HuH-7 (cell line): ENCODE measurements at places on chromosomes 3 and 15.

DNA sequence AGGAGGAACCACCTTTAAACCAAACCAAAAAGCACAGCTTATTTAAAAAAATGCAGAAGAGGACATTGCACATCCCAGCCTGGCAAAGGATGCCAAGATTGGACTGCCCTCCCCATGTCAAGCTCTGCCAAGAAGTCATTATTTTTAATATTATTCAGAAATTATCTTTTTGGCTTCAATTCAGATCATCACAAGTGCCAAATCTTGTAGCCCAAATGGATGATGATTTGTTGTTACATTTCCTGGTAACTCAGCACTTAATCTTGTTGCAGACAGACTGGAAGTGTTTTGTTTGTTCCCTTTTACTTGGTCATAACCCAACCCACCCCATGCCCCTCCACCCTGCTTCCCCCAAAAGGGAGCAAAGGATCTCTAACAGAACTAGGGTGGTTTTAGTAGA lies 28.1 kb upstream of the LXN start:
- DNase-seq, result no peak

DNA sequence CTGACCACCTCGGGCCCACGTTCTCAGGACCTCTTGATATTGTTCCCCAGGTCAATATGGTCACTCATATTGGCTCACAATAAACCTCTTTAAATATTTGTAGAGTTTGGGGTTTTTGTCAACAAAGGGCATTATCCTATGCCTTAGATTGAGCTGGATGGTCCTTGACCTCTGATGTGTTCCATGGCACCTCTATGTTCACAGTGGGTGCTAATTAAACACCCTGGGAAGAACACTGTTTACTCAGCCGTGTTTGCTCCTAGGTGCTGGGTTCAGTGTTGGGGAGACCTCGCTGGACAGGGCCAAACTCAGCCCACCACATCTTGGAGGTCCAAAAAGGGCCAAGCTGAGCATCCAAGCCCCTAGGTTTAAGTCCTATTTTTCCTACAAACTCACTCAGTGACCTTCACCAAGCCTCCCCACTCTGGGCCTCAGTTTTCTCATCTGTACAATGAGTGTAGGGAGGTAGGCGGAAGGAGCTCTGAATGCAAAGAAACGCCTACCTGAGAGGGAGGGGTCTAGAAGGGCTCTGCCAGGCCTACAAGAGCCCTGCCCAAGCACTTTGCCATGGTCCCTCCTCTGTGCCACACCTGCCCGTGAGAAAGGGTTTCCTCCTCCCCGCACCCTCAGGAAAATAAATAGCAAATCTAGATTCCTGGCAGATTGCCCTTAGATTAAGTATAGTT lies 7.2 kb downstream of the FAM174B start:
- no peak for DNase-seq

DNA sequence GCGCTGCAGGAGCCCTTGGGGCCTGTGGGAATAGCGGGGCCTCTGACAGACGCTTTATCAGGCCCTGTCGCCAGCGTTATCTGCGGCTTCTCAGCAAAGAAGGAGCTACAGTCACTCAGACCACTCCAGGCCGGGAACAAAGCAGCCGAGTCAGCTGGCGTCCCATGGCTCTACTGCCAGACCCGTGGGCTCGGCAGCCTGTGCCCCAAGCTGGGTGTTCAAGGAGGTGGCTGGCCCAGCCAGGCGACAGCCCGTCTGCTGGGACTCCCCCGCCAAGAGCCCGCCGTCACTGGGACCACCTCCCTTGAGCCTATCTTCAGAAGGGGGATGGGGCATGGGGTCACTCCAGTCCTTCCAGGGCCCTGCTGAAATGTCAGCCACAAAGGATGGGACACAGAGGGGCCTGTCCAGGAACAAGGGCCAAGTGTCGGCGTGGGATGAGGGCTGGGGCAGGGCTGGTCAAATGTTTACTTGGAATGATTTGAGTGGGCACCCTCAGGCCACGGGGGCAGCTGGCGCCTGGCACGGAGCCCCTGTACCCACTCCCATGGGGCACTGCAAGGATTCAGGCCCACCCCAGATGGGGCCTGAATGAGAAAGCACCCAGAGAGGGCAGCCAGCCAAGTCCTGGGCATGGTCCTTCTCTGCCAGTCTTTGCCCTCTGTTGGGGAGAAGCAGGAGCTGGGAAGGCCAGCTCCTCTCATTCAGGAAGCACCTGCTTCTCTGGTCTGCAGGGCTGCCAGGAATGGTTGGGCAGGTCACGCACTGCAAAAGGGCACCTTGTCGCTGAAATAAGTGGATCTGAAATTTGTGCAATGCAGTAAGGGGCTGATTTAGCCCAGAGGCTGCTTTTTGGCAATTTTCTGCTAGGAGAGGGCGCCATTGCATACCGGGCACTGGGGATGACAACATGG lies 148.3 kb downstream of the SMAD6 start:
- no peak for DNase-seq

GRCh38 chr3:21073561-21073960 lies 677.4 kb downstream of the ZNF385D start:
- no peak for DNase-seq

DNA sequence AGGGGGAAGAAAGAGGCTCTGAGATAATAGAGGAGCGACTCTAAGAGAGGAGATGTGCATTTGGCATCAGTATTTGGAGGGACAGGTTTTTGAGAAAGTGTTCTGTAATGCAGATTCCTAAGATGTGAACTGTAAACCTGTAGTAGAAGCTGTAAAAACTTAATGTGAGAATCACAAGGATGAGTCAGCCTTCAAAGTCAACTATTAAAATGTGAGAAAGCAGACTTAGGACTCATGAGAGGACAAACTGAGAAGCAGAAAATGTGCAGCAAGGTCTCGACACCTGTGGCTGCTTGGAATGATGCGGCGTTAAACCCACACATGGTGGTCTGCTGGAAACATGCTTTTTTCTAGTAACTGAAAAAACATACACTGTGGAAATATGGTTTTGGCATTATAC lies 36.0 kb downstream of the USP13 start:
- DNase-seq, result no peak

DNA sequence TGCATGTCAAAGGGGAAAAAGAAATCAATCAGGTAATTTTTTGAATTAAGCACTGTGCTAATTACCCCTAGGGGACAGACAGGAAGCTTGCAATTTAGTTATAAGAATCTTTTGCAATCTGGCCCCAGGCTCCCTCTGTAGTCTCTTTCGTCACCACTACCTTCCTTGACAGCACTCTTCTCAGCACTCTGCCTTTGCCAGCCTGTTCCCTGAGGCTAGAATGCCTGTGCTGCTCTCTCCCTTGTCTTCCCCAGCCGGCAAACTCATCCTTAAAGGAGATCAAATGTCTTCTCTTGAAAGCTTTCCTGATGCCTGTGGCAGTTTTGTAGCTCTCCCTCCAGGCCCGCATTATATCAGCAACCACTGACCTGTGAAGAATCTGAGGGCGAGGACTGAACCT lies 32.4 kb upstream of the PRTG start:
- DNase-seq, result no peak

DNA sequence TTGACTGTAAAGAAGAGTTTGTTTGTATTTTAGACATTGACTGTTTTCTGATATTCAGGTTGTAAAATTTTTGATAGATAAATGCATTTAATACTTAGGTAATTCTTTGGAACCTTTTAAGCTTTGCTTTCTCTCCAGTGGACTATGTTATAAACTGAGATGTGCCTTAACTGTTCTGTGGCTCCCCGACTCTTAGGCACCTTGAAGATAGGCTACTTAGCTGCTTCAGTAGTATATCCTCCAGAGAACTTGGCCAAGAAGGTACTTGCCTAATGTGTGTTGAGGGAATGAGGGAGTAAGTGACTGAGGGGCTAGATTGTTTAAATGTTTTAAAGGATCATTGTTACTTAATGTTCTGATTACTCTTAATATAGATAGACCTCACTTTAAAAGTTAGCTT lies 141.3 kb upstream of the LRRFIP2 start:
- DNase-seq, result no peak

- DNase-seq, result no peak
Observed at GRCh38 chr15:56891852-56892440, 26.5 kb upstream of the TCF12 start.

DNA sequence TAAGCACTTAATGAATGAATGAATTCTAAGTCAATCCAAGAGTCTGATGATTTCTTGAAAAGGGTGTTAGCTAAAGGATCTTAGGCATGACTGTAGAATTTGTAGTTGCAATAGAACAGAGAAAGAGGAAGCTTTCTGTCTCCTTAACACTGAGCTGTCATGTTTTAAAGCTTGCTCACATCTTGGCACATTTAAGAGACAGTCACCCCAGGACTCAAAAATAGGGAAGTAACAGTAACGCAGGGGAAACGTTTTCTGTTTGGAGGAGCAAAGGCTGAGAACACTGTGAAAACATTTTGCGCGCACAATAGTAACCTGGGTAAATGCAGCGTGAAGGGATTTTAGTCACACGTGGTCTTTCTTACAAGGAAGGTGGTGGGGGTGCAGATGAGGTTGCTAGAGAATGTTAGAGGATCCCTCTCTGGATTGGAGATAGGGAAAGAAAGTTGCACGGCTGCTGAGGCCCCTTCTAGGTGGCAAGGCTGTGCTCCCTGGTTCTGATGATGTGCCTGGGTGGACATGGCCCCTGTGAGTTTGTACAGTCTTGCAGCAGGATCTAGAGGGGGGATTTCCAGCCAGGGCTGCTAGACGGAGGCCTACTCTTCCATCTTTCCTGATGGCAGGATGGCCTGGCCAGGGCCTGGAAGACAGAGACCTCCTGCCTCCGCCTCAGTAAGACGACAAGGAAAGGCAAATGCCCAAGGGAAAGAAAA lies 12.0 kb downstream of the STARD5 start:
- DNase-seq, result no peak

GRCh38 chr15:41115161-41115651 lies 874 bp downstream of the INO80 start:
- no peak for DNase-seq

GRCh38 chr15:31236184-31237042 lies 90.2 kb upstream of the KLF13 start:
- DNase-seq, result no peak

DNA sequence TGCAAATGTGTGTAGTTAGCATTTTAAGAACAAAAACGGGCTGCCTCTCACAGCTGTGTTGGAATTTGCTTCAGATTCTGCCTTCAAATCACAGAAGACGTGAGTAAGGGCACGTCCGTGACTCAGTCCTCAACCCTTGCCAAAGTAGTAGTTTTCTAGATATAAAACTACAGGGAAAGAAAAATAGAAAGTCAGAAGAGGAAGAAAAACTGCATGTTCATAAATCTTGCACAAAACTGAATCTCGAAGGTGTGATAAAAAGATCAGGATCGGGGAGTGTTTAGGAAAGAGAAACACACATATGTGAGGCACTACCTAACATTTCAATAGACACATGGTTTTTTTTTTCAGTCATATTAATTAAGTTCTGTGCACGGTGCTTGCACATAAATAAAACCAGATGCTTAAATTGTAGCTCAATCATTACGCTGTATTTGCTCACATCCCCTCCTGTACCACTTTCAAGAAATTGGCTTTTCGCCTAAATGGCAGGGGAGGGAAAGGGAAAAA lies 71.7 kb downstream of the P3H2 start:
- DNase-seq, result no peak

DNA sequence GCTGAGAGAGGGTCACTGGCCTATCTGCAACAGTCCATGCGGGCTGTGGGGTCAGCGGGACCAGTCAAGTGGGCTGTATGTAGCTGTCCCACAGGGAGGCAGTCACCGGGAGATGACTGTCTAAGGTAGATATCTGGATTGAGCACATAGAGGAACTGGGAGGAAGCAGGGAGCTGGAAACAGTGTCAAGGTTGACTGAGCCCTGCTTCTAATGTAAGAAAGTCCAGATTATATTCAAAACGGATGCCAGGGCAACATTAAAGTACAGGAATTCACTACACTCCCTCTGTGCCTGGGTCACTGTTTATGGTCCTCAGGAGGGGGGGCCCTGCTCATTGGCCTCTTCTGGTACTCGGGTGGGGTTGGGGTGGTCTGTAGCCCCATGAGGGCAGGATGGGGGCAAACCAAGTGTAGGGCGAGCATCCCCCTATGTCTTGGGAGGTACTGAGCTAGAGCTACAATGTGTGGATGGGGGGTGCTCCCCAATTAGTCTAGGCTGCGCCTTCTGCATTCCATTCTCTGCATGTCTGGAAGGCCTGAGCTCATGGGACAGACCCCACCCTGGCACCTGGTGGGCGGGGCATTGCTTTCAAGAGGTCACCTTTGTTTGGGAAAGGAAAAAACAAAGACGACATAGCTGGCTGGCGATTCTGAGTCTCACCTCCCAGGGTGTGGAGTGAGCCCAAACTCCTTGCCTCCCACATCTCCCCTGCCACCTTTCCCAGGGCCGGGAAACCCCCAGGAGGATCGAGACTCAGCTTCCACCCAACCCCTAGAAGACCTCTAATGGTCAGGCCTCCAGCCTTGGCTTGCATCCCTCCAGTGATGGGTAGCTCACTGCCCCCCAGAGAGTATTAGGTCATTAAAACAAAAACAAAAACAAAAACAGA lies 45.1 kb upstream of the C15orf39 start:
- DNase-seq, result no peak

- no peak for DNase-seq
Observed at GRCh38 chr15:70291305-70292075, 193.8 kb upstream of the TLE3 start.

DNA sequence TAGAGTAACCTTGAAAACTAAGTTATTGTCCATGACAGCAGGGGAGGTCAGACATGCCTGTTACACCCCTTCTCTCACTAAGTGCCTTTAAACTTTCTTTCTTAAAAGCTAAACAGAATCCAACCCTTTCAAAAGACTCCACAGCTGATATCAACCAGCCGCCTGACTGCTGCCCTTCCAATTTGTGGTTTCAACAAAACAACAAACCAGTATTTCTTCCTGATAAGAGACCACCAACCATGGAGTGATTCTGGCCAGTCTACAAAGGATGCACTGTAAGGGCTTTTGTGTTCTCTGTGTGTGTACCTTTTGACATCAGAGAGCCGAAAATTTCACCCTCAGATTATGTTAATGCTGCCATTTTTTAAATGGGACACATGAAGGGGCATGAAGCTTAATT lies 1204.2 kb downstream of the ROBO2 start:
- no peak for DNase-seq

DNA sequence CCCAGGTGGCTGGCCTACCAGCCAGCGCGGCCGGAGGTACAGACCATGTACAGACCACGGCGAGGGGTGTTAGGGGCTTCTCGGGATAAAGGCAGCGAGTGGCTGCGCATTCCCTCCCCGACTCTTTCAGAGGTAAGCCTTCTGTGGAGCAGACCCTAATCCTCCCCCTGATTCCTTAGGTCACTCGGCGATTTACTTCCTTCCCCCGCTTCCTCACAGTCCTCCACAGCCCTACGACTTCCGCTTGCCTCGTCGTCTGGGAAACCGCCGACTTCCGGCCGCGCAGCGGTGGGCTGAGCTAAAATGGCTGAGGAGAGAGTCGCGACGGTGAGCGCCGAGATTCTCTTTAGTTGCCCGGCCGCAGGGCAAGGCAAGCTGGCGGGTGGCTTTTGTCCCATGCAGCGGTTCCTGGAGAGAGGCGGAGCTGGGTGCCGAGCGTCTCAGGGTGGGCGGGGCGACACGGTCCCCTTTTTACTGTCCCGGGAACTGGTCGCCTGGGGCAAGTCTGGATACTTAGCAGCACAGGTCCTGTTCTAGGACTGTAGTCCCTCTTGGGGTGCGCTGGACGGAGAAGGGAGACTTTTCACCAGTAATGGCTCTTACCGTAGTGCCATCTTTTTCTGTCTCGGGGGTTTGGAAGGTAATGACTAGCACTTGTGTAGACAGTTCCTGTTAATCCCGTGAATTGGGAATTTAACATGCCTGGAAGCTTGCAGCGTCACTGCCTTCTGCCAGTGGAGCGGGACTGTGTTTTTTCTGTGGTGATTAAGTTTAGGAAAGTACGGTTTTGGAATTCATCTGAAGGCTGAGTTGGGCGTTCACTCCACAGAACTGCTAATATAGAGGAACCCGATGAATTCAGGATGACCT lies at the start of the genes BBS4 and HIGD2B:
Gene BBS4 (plus strand): TSS at position 283 of the 870 bp plus-strand sequence. CDS start 21 bp downstream, at position 304.
Gene HIGD2B (minus strand): TSS at position 258 of the 870 bp plus-strand sequence. CDS start 9,808 bp downstream, outside the sequence.
- DNase-seq, result peak; percentile 82

- no peak for DNase-seq
Observed at GRCh38 chr3:195139091-195139875, 131.7 kb downstream of the XXYLT1 start.
